ENCODE measurements at places on chromosomes 6 and 20.

DNA sequence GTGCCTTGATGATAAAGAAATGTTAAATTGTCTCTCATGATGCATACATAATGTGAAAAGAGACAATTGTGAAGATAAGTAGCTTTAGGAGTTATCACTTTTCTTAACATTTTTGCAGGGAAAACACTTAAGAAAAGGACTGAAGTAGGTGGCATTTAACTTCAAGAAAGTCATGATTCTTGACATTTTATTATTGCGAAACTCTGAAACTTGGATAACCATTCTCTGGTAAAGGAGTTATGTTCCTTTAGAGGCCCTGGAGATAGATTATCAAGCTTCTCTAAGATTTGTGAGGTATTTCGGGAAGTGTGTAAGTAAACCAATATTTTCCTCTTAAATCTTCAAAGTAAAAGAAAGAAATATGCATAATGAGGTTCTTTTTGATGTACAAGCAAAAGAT lies 38.5 kb downstream of the HTR1B start:
- DNase-seq, result no peak

- no peak for DNase-seq
Observed at GRCh38 chr6:89180971-89181370, 35.1 kb downstream of the PM20D2 start.

GRCh38 chr20:34951252-34951651 lies 4.4 kb downstream of the GSS start:
- no peak for DNase-seq

GRCh38 chr20:47274401-47275108 lies 81.9 kb downstream of the ZMYND8 start:
- peak; percentile 91 for DNase-seq

GRCh38 chr6:96760153-96760687 lies 77.1 kb downstream of the GPR63 start:
- no peak for DNase-seq

- no peak for DNase-seq
Observed at GRCh38 chr6:14787250-14787649, 458.6 kb upstream of the JARID2 start.

GRCh38 chr6:134967711-134968110 lies 17.8 kb upstream of the ALDH8A1 start:
- DNase-seq, result no peak

GRCh38 chr20:50844430-50845100 lies 49.7 kb downstream of the BCAS4 start:
- DNase-seq, result no peak

DNA sequence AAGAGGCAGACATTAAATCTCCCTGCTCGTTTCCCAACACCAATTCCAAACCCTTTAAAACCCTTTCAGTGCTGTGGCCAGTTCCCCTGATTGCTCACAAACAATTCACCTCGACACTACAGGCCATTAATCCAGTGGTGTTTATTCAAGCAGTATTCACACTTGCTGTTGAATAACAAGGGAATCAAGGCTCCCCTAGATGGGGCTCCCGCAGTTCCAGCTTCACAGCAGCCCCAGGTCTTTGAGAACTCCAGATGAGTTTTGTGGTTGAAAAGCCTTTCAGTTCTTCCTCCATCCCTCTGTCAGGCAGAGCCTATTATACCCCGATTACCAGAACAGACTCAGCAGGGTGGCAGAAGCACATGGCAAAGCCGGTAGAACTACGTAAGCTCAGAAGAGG lies 36.2 kb downstream of the JAG1 start:
- DNase-seq, result no peak

DNA sequence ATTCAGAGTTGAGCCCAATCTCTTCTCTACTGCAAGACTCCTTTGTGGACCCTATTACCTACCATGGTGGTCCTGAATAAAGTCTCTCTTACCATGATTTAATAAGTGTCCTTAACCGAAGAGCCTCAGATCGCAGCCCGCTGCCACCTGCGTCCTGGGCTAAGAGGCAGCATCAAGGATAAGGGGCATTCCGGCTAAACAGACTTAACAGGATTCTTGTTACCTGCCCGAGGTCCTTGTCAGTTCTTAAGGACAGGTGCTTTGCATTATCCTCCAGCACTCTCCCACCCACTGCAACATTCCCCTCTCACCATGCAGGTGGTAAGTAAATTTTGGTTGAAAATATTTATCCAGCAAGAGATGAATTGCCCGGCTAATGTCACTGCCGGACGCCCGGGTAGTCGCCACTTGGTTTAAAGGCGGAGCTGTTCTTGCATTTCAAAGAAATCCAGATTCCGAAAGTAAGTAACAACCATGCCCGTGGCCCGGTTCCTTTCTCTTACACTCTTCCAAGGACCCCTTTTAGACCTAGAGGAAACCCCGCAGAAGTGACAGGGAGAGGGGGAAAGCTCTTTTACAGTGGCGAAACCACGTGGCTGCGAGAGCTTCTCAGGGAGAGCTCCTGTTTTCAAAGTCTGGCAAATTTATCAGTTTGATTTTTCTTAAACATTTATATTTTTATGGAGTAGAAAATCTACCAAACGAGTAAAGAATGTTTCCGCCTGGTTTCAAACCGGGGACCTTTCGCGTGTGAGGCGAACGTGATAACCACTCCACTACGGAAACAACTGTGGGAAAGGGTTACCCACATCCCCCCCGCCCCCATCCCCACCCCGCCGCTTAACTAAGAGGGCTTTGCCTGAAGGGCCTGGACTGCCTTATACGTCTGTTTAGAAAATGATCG lies 41.9 kb upstream of the PRSS16 start:
- no peak for DNase-seq

- no peak for DNase-seq
Observed at GRCh38 chr20:7207186-7207798, 439.8 kb downstream of the BMP2 start.
